NCI-H510A treated with DMSO at 0.1 percent for 48 hours (cell line): ENCODE measurements at places on chromosomes 11 and 22.

GRCh38 chr11:2267306-2267850, 3.0 kb downstream of the ASCL2 start:
- no peak for DNase-seq

GRCh38 chr11:112637076-112637475, 324.1 kb upstream of the NCAM1 start:
- no peak for DNase-seq

DNA sequence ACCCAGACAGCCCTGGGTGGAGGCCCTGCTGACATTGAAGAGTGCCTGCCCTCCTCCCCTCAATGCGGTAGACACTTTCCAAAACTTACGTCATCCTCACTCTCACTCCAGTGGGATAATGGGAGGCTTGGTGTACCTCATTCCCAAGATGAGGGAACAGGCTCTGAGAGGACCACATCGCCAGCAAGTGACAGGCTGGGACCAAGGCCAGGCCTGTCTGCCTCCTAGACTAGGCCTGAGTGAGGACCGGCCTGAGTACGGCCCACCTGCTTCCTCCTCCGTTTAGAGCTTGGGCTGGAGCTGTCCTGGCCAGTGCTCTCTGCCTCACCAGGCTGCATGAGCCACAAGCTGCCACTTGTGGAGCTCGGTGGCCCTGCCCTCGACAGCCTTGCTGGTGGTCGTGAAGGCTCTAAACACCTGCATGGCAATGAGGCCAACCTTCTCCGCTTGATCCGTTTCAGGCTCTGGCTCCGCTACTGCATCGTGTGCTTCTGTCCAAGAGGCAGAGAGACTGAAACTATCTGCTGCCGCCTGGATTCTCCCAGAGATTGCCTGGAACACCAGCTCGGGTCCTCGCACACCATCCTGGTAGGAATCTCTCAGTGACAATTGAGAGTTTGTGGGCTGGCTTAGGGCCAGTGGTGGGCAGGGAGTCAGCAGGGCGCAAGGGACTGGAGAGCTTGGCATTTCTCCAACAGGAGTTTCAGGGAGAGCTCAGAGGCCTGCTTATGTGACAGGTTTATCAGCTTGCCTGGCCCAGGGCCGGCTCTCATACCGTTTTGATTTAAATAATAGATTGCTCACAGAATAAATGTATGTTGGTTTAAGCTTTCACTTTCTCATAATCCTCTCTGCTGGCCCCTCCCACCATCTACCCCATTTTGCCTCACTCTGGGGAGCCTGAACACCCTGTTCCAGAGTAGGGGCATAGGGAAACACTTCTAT, 9.4 kb downstream of the LRRC75B start:
- DNase-seq, result peak; percentile 70

DNA sequence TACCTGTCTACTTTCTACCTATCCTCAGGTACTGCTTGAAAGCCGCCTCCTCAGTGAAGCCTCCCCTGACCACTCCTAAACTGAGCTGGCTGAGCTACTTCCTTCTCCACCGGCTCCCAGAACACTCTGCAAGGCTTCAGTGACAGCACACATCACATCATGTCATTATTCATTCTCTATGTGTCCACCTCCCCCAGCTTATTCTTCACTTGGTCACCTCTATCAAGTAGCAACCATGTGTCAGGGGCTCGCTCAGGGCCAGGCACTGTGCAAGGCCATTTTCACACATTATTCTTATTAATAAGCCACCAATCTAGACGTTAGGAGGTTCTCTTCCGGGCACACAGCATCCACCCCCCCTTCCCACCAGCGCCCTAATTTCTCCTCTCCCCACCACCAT, 3.7 kb upstream of the ELFN2 start:
- DNase-seq, result no peak

DNA sequence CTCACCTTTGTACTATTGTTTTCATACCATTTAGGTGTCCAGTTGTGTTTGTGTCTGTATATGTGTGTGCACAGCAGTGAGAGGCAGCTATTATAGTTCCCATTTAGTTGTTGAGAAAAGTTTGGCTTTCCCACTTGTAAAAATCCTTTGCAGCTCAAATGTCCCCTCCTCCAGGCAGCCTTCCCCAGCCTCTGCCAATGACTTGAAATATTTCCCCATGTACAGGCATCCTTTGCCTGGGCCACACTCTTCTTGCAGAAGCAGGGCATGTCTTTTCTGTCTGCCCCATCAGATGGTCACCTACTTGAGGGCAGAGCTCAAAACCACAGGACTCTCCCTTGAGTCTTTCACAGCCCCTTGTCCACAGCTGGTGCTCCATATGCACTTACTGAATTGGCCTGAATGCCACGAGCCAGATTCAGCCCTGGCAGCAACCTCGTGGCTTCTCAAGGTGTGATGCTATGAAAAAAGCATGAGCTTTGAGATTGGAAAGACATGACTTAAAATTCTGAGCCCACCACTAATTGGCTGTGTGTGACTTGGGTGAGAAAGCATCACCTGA, 39.3 kb downstream of the MYEOV start:
- DNase-seq, result no peak

- no peak for DNase-seq
Measured at GRCh38 chr22:43535336-43535735, 123.5 kb downstream of the MPPED1 start.

GRCh38 chr11:128757235-128757711, 63.4 kb downstream of the FLI1 start:
- DNase-seq, result no peak

DNA sequence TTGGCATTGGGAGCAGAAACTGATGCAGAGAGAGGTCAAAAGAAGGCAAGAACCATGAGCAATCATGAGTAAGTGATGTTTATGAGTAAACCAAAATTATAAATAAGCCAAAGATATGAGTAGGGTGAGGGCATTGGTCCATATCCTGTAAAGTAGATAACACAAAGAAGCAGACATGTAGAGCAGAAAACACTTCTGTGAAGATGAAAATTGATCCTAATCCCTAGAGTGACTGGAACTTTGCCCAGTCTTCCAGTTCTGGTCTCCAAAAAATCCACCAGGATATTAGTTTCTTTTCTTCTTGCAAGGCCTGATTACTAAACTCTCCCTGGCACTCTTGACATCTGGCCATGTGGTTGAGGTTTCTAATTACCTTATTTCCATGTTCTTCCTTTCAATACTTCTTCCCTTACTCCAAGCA, 13.7 kb upstream of the DRD2 start:
- no peak for DNase-seq

GRCh38 chr11:16933756-16934603, 80.2 kb downstream of the PLEKHA7 start:
- no peak for DNase-seq

DNA sequence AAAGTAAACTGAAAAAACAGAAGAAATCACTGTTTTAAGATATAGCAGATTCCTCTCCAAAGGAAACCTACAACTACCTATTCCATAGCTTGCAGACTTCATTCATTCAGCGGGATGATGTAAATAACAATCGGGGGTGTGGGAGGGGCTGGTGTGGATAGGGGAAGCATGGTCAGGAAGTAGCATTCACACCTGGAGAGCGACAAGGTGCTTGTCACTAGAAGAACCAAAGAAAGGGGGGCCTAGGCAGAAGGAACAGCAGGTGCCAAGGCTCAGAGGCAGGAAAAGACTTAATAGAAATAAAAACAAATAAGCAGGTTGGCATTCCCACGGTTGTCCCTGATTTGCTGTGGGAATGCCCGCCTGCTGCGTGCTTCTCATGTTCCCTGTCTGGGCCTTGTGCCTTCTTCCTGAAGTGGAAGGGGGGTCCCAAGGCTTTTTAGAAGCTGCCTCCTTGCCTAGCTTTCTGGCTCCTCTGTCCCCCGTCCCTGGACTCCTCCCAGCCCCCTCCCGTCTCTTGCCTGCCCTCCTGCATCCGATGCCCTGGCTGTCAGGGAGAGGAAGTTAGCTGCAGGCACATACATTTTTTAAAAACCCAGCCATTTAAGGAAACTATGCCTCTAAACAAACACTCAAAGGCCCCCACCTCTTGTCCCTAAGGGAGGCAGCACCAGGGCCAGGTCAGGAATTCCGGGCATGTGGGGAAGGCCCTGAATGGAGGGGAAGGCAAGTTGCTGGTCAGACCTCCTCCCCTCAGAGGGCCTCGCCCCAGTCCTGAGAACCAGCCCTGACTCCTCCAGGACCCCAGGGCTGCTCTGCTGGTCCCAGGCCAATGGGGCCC, 54.7 kb upstream of the PRDM11 start:
- DNase-seq, result no peak

- DNase-seq, result no peak
Measured at GRCh38 chr22:31363885-31364465, 17.8 kb upstream of the PATZ1 start.

- no peak for DNase-seq
Measured at GRCh38 chr11:61694602-61694939, 14.4 kb downstream of the DAGLA start.

- DNase-seq, result no peak
Measured at GRCh38 chr22:43186272-43187170, at the start of gene TTLL12. Gene TTLL12, minus strand, starts transcription at chr22:43187134. Its CDS starts 65 bp downstream, at chr22:43187069.

GRCh38 chr11:123330471-123330870, 99.6 kb upstream of the GRAMD1B start:
- no peak for DNase-seq

DNA sequence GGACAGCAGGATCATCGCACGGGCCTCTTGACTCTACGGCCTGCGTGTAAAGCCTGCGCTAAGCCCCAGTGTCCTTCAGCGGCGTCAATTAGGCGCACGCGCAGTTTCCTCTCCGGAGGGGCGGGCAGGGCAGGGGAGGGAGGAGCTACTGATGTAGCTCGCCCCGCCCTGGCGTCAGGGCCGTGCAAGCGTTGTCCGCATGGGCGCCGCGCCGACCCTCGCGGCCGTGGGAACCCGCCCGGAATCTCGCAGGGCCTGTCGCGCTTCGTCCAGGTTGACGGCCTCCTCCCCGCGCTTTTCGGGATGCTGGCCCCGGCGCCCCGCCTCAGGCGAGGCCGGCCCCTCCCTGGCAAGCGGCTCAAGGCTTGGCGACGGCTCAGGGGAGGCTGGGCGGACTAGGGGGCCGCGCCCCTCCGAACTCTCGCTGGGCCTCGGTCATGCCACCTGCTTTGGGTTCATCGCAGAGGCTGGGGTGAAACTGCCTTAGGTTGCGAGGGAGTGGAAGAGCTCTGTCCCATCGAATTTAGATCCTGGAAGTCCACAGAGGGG, 61.1 kb downstream of the ST3GAL4 start:
- peak; percentile 73 for DNase-seq

DNA sequence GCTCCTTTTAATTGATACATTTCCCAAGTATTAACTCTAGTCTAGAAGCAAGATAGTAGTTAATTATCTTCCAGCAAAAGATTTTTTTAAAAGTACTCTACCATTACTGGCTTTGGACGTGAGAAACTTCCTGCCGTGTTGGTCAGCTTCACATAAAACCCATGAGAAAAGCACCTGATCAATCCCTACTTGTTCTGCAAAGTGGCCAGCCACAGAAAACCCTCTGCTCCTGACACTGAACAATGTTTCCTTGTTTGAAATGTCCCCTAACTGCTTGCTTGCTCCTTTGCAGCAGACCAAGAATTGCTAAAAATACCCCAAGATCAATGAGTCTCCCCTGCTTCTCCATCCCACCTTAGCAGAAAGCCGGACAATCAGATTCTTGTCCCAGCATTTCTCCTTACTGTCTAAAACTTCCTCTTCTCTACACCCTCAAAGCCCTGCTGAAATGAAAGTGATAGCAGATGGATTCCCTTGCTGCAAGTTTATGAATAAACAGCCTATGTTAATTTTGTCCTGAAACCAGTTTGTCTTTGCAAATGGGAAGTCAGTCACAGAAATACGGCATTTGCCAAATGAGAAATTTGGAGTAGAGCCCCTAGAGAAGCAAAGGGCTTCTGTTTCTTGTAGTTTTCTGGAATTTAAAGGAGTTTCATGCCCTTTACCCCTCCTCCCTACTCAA, 207.1 kb upstream of the ARHGAP20 start:
- DNase-seq, result no peak

DNA sequence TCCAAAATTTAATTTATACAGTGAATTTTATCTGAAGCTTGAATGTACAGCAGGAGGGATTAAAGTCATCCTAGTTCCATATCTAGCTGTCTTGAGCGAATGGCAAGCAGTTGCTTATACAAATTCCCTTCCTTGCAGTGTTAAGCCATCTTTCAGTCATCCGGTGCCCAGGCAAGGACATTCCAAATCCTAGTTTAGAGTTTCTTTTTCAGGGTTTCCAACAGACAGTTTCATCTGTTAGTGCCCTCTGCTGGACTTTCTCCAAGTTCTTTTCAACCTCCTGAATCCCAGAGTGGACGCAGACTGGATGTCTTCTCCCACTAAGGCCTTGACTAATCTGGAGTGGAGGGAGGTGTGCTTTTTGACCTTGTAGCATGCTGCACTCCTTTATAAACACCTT, 45.4 kb downstream of the GRAMD1B start:
- DNase-seq, result no peak

GRCh38 chr11:15586741-15587473, 472.2 kb downstream of the INSC start:
- DNase-seq, result no peak

DNA sequence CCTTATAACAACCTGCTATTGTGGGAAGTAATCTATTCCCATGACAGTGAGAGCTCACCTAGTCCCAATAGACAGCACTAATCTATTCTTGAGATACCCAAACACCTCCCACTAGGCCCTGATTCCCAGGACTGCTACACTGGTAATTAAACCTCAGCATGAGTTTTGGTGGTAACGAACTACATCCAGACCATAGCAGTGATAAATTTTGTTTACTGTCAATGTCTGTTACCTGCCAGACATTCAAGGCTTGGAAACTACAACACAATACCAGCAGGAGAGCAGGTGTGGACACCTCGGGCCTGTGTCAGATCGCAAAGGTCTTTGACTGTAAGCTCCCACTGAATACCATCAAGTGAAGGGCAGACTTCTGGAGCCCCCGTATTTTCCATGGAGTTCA, 187.1 kb downstream of the ARHGAP42 start:
- no peak for DNase-seq

- DNase-seq, result no peak
Measured at GRCh38 chr11:12207384-12208150, 97.2 kb downstream of the MICAL2 start.
